ENCODE measurements at places on chromosomes 11 and 22.

GRCh38 chr11:697811-698311, 2.2 kb downstream of the TMEM80 start:
- DNase-seq, result no peak

DNA sequence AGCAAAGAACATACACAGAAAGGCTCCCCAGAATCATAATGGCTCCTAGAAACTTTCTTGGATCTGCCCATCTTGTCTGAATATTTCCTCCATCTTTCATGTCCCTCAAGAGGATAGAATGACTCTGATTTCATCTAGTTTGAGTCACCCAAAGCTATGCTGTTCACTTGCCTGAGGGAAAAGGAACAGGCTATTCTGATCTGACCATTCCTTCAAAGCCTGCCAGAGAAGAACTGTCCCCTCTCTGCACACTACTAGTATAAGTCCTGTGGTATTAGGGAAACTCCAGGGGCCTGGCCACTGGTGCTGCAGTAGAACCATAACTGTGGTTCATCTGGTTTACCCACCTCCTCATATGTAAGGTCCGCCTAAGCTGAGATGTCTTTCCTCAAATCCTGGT, 2.4 kb upstream of the PATE1 start:
- no peak for DNase-seq

- DNase-seq, result no peak
Measured at GRCh38 chr11:35866601-35867000, 77.3 kb upstream of the LDLRAD3 start.

- DNase-seq, result peak; percentile 69
Measured at GRCh38 chr22:21657360-21658032, 8.3 kb upstream of the PPIL2 start.

GRCh38 chr11:104369761-104370160, 205.8 kb upstream of the PDGFD start:
- no peak for DNase-seq

DNA sequence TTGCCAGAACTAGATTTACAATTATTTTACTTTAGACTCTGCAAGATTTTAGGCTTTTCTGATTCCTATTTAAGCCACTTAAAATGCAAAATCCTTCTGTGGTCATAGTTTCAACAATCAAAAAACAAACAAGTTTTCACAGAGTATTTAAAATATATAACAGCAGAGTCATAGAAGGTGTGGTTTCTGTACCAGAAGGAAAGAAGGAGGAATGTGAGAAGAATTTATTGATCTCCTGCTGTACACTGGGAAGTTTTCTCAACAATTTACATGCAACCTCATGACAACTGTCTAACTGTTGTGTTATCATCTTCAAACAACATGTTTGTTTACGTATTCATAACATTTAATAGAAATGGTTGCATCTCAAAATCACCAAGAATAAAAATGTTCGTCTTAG, 102.3 kb upstream of the CEP126 start:
- no peak for DNase-seq

DNA sequence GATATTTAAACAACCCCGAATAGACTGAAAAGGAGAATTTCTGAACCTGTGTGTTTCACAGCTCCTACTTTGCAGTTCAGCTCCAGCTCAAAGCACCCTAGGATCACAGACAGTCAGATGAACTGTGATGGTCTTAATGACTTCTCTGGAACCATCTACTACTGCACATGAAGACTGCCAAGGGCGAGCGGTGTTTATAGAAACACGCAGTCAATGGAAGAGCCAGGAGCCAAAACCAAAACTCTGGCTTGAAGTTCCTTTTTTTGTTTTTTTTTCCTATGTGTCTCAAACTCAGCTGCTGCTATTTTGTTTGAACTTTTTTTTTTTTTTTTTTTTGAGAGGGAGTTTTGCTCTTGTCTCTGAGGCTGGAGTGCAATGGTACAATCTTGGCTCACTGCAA, 382.6 kb upstream of the SYN3 start:
- DNase-seq, result no peak

DNA sequence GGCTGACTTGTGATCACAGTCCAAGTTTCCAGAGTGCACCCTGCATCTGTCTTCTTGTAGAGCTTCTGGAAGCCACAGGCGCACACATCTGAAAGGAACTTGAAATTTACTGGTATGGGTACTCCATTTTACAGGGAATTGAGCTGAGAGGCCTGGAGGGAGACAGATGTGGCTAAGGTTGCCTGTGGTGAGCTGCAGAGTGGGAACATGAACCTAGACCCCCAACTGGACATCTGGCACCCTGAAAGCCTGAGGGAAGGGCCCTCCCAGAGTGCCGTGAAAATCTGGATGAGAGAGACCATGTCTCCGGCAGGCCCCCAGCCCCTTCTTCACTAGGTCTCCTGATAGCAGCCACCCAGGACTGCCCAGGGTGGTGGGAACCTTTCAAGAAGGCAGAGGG, 22.6 kb upstream of the SOX10 start:
- no peak for DNase-seq

DNA sequence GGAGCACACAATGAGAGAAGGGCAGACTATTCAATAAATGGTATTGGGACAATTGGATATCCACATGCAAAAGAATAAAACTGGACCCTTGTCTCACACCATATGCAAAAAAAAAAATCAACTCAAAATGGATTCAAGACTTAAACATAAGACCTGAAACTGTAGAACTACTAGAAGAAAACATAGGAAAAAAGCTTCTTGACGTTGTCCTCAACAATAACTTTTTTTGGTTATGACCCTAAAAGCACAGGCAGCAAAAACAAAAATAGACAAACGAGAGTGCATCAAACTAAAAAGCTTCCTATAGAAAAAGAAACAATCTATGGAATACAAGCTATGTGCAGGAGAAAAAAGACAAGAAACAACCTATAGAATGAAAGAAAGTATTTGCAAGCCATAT, 37.1 kb upstream of the EED start:
- no peak for DNase-seq

GRCh38 chr11:86245369-86246292, 1.1 kb downstream of the EED start:
- DNase-seq, result no peak

GRCh38 chr11:108511851-108512474, 13.8 kb upstream of the POGLUT3 start:
- DNase-seq, result no peak

DNA sequence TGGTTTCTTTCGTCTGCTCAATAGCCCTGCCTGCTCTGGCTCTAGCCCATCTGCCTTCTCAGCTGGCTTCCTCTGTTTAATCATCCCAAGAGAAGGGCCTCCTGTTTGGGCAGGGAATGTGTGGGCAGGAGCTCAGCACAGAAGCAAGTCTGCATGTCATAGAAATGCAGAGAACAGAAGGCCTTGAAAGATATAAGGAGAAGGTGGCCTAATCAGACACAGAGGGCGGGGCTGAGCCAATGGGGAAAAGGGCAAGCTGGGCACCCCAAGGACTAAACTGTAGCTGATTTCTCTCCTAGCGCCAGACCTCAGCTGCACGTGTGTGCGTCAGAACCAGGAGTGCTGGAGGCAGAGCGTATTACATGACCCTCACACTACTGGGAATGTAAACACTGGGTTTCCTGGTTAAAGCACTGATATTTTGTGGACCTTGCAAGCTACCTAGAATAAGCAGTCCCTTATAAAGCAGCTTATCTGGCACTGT, 7.6 kb upstream of the CCKBR start:
- DNase-seq, result no peak

Data from T follicular helper cell (primary cell).